Heart left ventricle (tissue), 16 donors: ENCODE measurements at places on chromosomes 3 and 15.
A peak's percentile ranks its signal among the peaks of the same experiment; 100 is the strongest.

- DNase-seq = peak; percentile 6
Measured at GRCh38 chr3:126344380-126345041, 12.7 kb downstream of the KLF15 start.

DNA sequence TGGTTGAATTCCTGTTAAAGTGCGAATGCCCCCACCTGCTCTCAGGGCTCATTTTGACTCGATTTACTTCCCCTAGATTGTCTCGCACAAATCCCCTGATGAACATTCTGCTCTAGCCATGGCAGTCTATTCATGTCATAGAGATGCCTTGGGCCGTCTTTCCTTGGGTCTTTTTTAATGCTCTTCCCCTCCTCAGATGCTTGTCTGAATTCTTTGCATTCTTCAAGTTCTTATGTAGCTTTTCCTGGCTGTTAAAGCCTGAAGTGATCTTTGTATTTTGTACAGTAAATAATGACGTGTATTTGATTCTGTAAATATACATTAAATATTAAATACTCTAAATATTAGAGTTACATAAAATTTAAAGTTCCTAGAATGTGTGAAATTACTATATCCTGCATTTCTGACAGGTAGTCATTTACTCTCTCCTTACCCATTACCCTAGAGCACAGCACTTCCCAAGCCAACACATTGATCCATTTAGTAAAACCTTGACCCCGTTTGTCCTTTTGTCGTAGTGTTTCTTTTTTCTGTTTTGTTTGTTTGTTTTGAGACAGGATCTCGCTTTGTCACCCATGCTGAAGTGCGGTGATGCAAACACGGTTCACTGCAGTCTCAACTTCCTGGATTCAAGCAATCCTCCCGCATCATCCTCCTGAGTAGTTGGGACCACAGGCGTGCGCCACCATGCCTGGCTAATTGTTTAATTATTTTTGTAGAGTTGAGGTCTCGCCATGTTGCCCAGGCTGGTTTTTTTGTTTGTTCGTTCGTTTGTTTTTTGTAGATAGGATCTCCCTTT lies 47.9 kb downstream of the YEATS2 start:
- DNase-seq = no peak

DNA sequence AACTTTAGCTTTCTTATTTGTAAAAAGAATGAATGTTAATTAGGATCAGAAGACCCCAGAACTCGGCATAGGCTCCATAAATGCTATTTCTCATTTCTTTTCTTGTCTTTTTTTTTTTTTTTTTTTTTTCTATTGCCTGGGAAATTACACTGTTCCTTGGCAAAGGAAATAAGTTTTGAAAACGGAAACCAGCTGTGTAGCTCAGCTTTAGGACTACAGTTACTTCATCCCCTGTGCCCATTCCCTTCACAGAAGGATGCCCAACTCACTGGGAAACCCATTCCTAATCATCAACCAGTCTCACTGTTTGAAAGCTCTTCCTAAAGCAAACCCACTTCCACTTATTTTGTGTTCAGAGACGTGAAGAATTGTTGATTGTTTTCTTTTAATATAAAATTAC lies 254.0 kb upstream of the IL12A start:
- no peak for DNase-seq

DNA sequence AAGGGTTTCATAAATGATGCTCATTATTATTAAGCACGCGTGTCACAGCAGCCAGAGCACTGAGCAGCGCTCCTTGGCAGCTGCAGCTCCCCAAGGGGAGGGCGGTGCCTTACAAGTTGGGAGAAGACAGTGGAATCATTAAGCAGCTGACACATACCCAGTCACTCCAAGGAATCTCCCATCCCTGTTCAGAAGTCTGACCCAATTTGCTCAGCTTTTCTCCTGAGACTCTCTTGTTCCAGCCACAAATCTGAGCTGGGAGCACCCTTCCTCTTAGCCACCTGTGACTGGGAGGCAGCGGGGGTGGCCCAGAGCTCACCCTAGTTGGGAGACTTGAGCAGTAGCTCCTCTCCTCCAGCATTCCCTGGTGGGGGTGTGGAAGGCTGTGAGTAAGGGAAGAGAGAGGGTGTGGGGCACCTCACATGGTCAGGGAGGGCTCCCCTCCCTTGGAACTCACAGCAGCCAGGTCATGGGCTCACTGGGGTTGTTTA lies 64.3 kb downstream of the DUT start:
- peak; percentile 86 for DNase-seq

- no peak for DNase-seq
Measured at GRCh38 chr3:76349715-76350480, 564.5 kb upstream of the ZNF717 start.
